ENCODE measurements at places on chromosomes 5 and 9. TPM values are rescaled to one million over a fixed set of nuclear protein-coding genes. Genes with fewer than 3 reads are reported as not detected.

Gene FRRS1L
- not detected for total RNA-seq

Gene LCN12
- total RNA-seq, result not detected

Gene BTNL9
- total RNA-seq, result not detected

Gene PCSK5
- 7.4 TPM for total RNA-seq

Gene FBXO10
- 6.8 TPM for total RNA-seq

Gene ST8SIA4
- 2.4 TPM for total RNA-seq

Gene PROB1
- 1.5 TPM for total RNA-seq

Gene TMEM215
- total RNA-seq, result not detected

Gene NXNL2
- total RNA-seq, result 0.32 TPM

Gene HMMR
- total RNA-seq, result 11.3 TPM

Gene IFNA10
- not detected for total RNA-seq

Gene COL5A1
- total RNA-seq, result 1,217 TPM

Gene MCTP1
- total RNA-seq, result 0.18 TPM

Gene OLFM1
- 2.7 TPM for total RNA-seq

Gene STPG3
- total RNA-seq, result not detected

Gene MEIKIN
- total RNA-seq, result not detected

Gene SH3GLB2
- 36.5 TPM for total RNA-seq

Gene SLC34A3
- total RNA-seq, result not detected

Gene DAB2IP
- 7.6 TPM for total RNA-seq

Gene PAPPA
- 78.9 TPM for total RNA-seq

Gene PTPRD
- 1.8 TPM for total RNA-seq

Gene ADAMTSL2
- total RNA-seq, result 52.5 TPM

Gene KIF4B
- not detected for total RNA-seq

Gene ZDHHC12
- 39.0 TPM for total RNA-seq

Gene STC2
- 514 TPM for total RNA-seq

Gene DMGDH
- total RNA-seq, result 4.9 TPM

Gene PDZD2
- total RNA-seq, result 1.8 TPM

Gene LHX3
- not detected for total RNA-seq

Gene GRM6
- not detected for total RNA-seq

Gene FCN1
- total RNA-seq, result not detected

Gene SLC25A25
- 20.4 TPM for total RNA-seq

Gene UAP1L1
- total RNA-seq, result 10.7 TPM

Gene FBP1
- not detected for total RNA-seq

Gene PCDHB12
- total RNA-seq, result 0.72 TPM

Gene PRUNE2
- total RNA-seq, result 5.2 TPM

Gene PCDHB6
- total RNA-seq, result 0.49 TPM

Gene ANKRD31
- total RNA-seq, result 0.54 TPM

Gene DNAI1
- not detected for total RNA-seq

Gene CARD19
- 87.6 TPM for total RNA-seq

Gene KLF9
- 44.4 TPM for total RNA-seq

Gene C5orf52
- not detected for total RNA-seq

Gene C9orf153
- not detected for total RNA-seq

Gene SPINK6
- not detected for total RNA-seq

Gene DYNC2I2
- total RNA-seq, result 40.7 TPM

Gene CYLC2
- total RNA-seq, result not detected

Gene CEP72
- 1.5 TPM for total RNA-seq

Gene UGT3A2
- not detected for total RNA-seq

All from cardiac atrium fibroblast (primary cell).